ENCODE measurements at places on chromosomes 12 and 14.

GRCh38 chr12:79448816-79449215 is 241.9 kb downstream of the PAWR start:
- no peak for DNase-seq

GRCh38 chr12:42332301-42333285 is 6.6 kb downstream of the PPHLN1 start:
- peak; percentile 41 for DNase-seq

DNA sequence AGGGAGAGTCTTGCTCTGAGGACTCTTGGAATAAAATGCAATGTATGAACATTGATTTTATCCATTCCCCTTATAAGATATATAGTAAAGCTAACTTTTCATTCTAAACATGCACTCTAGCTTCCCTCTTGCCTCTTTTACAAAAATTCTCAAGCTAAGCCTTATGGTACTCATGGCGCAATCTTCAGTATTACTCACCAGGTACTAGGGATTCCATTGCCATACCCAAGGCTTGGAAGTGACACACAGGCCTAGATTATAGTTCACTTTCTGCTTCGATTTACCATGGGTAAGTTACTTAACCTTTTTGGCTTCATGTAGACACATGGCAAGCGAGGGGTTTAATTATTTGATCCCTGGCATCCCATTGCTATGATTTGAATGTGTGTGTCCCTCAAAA is 331.5 kb downstream of the LRIG3 start:
- DNase-seq: no peak

GRCh38 chr12:51695241-51696010 is 104.4 kb downstream of the SCN8A start:
- DNase-seq: no peak

DNA sequence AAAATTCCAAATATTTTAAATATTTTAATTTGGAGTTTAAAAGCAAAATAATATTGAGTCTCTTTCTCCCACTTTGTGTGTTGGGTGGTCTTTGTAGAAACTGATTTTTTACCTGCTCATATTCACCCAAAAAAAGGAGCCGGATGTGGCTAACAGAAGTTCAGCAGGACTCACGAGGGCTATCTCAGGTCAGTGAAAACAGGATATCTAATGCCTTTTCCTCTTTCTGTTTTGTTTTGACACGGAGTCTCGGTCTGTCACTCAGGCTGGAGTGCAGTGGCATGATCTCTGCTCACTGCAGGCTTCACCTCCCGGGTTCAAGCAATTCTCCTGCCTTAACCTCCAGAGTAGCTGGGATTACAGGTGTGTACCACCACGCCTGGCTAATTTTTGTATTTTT is 30.8 kb downstream of the COA8 start:
- no peak for DNase-seq

DNA sequence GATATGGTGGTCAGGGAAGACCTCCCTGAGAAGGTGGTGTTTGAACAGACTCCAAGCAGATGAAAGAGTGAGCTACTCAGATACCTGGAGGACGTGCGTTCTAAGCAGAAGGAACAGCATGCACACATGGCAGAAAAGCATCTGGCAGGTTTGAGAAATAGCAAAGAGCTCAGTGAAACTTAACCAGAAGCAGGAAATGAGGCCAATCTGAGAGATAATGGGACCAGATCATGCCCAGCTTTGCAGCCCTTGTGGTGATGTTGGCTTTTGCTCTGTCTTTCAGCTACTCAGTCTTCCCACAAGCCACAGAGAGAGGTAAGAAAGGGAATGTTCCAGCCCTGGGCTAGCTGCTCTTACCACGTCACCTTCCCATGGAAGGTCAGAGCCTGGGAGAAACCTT is 176.3 kb upstream of the GSC start:
- DNase-seq: no peak

DNA sequence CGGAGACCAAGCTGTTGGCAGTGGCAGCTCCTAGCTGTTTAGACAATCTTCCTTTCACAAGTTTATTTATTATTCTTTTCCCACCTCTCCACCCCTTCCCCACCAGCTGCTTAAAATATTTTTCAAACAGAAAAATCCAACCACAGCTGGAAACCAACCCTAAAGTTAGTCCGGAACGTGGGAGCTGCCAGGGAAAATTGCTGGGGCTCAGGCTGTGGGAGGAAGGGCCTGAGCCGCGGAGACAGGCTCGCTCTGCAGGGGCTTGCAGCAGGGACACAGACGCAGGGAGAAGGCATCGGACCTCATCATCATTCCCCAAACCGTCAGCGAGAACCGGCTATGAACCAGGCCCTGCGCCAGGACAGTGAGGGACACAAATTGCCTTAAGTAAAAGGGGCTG is 16.1 kb upstream of the TMEM106C start:
- DNase-seq: no peak

DNA sequence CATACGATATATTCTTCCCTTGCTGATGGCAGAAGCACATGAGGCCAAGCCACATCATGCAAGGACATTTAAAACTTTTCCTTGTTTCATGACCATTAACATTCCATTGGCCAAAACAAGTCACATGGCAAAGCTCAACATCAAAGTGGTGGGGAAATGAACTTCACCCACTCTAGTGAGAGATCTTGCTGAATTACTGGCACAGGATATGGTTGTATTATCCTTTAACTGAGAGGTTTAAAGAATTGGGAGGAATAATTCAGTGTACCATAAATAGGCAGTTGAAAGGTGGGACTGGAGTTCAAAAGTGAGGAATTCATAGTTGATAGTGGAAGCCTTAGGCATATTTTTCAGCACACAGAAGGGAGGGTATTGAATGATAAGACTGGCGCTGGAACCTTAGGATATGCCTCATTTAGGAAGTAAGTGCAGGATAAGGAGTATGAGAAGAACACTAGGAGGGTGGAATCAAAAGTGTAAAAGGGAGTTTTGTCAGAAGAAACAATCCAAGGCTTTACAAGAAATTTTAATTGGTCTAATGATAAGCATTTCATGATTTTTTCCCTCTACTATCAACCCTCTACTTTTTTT is 398.8 kb downstream of the C12orf75 start:
- peak; percentile 8 for DNase-seq

DNA sequence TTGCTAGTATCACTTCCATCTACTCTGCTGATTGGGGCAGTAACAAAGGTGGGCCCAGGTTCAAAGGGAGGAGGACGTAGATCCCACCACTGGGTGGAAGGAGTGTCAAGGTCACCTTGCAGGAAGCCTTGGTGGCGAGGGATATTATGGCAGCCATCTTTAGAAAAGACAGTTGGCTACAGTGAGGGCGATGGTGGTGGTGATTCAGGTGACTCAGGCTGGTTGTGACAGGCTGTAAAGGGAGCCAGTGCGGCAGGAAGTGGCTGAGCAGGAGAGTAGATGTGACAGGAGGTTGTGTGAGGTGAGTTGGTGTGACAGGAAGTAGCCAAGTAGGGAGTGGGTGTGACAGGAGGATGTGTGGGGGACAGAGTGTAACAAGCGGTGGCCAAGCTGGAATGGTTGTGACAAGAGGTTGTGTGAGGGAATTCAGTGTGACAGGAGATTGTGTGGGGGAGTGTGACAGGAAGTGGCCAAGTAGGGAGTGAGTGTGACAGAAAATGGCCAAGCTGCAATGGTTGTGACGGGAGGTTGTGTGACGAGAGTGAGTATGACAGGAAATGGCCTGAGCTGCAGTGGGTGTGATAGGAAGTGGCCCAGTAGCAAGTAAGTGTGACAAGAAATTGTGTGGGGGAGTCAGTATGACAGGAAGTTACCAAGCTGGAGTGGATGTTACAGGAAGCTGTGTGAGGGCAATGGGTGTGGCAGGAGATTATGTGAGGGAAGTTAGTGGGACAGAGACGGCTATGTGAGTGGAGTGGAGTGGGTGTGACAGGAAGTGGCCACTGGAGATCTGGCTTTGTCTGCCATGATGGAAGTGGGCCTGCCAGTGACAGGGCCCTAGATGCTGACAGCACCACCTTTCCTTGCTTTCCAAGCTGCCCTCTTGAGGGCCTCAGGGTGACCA is 136.5 kb upstream of the MYL2 start:
- DNase-seq: peak; percentile 40

DNA sequence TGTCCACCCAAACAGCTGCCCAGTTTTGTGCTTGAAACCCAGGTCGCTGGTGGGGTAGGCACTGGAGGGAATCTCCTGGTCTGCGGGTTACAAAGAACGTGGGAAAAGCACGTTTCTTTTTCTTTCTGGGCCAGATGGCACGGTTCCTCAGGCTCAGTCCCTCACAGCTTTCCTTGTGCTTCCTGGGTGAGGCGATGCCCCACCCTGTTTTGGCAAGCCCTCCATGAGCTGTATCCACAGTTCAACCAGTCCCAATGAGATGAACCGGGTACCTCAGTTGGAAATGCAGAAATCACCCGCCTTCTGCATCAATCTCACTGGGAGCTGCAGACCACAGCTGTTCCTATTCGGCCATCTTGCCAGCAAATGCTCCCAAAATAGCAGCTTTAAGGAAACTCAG is 51.4 kb upstream of the TMTC2 start:
- DNase-seq: peak; percentile 29

DNA sequence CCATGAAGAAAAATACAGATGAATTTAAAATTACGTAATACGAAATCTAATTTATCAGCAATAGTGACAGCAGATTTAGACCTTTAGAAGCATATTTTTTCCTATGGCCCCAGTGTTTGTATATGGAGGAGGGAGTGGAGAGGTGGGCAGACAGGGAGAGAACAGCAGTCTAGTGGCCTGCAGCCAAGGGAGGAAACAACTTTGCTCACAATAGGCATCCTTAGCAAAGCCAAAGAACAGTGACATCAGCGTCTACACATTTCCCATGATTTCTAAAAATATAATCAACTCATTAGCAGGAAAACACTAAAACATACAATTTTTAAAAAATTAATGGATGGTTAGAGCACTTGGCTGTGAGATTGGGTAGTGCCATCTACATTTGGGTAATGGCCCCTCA is 622.6 kb upstream of the ATP2B1 start:
- no peak for DNase-seq

DNA sequence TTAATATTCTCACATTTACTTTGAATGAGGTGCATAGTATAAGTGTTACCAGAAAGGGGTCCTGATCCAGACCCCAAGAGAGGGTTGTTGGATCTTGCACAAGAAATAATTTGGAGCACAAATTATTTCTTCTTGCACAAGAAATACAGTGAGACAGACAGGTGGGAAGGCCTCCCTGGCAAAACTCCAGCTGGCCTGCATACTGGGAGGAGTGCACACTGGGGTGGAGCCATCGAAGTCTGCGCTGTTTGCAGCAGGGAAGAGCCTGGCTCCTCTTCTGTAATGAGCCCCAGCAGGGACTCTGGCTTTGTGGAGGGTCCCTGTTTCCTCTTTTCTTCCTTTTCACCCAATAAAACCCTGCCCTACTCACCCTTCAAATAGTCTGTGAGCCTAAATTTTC is 141.6 kb downstream of the GLT1D1 start:
- DNase-seq: no peak

GRCh38 chr12:11618046-11618445 is 31.4 kb upstream of the ETV6 start:
- no peak for DNase-seq

DNA sequence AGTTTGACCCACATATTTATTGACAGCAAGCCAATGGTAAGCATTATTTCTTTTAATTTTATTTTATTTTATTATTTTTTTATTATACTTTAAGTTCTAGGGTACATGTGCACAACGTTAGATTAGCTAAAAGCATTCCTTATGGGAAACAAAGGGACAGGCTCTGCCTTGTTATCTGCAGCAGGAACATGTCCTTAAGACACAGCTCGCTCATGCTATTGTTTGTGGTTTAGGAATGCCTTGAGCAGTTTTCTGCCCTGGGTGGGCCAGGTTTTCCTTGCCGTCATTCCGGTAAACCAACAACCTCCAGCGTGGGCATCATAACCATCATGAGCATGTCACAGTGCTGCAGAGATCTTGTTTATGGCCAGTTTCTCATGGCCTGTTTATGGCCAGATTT is 370.2 kb downstream of the TMEM117 start:
- no peak for DNase-seq

DNA sequence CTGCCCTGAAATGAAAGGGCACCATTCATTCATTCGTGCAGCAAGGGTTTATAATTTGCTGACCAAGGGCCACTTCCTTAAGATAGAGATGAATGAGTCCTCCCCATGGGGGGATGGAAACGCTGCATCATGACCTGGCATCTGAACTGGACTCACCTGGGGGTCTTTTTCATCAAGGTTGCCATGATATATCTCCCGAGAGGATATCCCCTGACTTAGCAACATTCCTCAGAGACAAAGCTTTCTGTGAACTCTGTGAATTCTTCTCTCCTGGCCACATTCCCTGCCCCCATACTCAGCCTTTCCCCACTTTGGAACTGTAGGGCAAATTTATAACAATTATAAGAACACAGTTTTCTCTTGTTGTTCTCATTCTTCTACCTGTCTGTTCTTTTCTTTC is 30.8 kb downstream of the SRRM4 start:
- no peak for DNase-seq
